ENCODE measurements at places on chromosomes 7 and 10.

DNA sequence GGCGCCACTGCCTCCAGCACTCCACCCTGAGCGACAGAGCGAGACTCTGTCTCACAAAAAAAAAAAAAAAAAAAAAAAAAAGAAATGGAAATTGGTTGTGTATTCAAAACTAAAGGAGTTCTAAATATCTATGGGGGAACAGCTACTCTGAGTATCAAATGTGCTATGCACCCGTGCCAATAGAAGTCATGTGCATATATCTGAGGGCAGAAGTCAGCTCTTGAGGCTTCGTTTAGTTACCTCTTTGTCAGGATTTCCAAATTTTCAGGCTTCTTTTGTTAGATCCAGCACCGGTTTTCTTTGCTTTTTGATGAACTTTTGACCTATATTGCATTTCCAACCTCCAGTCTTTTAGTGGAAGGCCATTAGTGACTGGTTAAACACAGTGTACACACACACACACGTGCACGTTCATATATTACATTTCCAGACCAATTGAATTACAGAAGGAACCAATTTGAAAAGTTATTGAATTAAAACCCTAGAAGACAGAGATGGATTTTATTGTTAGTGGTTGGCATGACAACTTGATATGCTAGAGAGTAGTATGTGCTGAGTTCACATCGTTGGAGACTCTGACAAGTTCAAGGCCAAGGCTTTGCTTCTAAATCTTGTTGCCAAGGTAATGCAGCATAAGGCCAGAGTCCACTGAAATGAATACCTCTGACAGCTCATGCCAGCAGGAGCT lies 33.1 kb upstream of the ADD3 start:
- no peak for DNase-seq

- no peak for DNase-seq
Measured at GRCh38 chr7:13851736-13852135, 137.7 kb downstream of the ETV1 start.

- DNase-seq, result no peak
Measured at GRCh38 chr7:124101173-124101768, 68.4 kb upstream of the TMEM229A start.

DNA sequence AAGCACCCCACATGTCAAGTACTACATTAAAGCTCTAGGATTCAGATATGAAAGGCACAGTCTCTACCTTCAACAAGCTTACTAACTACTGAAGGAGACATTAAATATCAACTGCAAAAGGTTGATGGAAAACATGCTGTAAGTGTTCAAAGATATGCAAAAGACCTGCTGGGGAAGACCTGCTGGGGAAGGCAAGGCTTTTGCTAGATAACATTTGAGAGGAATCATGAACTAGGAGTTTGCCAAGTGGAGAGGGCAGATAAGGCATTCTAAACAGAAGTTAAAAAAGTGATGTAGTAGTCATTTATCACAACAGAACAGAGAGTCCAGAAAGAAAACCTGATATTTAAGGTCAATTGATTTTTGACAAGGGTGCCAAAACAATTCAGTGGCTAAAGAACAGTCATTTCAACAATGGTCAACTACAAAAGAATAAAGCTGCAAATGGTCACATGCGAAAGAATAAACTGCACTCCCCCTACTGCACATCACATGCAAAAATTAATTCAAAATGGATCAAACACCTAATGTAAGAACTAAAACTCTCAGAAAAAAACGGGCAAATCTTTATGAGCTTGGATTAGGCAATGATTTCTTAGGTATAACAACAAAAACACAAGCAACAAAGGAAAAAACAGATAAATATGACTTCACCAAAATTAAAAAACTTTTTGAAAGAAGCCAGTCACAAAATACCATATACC lies 23.0 kb upstream of the MSS51 start:
- DNase-seq, result no peak

- no peak for DNase-seq
Measured at GRCh38 chr7:45564485-45564884, 9.7 kb upstream of the ADCY1 start.

DNA sequence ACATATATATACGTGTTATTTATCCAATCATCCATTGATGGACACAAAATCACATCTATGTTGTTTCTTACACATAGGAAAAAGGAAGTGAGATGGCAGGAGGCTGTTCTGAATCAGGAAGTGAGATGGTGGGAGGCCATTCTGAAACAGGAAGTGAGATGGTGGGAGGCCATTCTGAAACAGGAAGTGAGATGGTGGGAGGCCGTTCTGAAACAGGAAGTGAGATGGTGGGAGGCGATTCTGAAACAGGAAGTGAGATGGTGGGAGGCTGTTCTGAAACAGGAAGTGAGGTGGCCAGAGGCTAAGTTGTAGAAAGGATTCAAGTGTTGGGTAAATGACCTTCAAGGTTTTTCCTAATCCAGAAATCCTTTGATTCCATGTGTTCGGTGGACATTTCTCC lies 921.5 kb downstream of the TYW1 start:
- DNase-seq, result no peak

DNA sequence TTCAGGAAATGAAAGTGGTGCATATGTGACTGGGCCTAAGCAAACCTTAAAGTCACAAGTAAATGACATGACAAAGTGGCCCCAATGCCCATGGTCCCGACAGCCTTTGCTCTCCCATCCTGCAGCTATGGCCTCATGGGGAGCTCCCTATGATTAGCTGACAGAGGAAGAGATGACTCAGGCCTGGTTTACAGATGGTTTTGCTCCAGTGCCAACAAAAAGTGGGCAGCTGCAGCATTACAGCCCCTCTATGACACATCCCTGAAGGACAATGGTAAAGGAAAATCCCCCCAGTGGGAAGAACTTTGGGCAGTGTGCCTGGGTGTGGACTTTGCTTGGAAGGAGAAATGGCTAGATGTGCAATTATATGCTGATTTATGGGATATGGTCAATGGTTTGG lies 105.1 kb upstream of the ADCY1 start:
- no peak for DNase-seq

DNA sequence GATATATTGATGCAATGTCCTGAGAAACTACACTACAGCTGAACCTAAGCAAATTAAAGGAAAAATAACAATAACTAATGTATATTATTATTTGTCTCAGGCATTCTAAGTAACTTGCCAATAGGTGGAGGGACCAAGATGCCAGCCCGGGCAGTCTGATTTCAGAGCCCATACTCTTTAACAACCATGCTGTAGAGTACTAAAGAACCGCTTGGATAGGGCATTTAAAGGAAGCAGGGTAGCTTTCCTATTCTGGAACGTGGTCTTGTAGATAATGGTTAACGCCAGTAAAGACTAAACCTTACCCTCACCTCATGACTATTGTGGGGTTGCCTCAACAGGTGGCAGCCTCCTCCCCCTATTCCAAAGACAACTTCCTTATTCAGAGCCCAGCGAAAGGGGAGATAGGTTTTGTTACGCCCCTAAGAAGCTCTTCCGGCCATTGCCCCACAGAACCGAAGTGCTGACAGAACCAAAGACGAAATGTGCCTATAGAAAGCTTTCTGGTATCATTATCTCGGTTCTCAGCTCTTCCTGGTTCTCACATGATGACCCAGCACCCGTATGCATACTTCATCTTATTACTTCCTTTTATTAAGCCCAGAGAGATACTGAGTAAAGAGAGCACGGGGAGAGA lies 707 bp upstream of the C1GALT1 start:
- DNase-seq, result peak; percentile 51

DNA sequence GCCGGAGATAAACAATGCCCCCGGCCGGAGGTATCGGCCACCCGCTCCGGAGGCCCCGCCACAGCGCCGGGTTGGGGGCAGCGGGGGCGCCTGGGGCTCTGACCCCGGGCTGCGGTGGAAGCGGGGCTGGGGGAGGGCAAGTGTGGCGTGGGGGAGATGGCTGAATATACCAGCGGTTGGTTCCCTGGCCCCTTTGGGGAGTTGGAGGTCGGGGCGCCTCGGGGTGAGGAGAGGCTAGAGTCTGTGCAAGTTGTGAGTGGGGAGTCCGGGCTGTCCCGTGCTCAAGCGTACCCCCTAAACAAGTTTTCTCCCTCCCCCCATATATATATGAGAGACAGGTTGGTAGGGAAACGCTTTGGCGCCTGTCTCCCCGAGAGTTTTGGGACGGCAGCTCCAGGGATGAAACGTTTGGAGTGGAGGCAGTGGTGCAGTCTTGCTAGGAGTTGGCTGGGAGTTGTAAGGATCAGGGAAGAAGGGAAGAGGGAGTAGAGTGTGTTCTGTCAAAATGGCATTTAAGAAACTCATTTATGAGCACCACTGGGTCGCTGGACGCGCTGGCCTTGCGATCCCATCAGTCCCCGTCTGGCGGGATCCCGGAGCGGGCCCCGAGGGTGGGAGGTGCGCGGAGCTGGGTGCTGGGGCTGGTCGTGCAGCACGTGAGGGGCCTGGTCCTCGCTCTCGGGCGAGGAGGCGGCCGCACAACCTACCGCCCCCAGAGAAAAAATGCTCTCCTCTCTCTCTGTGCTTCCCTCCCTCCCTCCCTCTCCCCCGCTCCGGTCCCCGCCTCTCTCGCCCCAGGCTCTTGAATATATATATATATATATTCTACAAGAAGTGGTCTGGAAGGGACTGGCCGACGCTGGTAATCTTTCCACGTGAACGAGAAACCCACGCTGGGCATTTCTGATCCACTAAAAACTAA lies 1.1 kb downstream of the TET1 start:
- peak; percentile 29 for DNase-seq

- no peak for DNase-seq
Measured at GRCh38 chr10:96136810-96137209, 6.7 kb downstream of the ZNF518A start.

- DNase-seq, result peak; percentile 19
Measured at GRCh38 chr10:124997306-124997705, 55.4 kb downstream of the ZRANB1 start.

DNA sequence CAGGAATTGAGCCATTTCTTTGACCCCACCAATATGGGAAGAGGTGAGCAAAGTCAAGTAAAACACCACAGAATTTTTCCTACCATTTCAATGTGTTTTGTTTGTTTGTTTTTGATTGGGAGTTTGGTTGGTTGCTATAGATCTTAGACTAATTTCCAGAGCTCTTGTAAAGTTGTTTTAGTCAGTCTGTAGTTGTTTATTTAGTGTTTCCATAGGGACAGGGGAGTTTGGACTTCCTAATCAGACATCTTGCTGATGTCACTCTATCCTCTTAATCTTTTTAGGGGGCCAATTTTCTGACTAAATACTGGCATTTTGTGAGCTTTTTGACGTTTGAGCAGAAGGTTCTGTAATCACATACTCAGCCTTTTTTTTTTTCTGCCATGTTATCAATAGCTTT lies 266.9 kb downstream of the ABCA13 start:
- DNase-seq, result no peak

DNA sequence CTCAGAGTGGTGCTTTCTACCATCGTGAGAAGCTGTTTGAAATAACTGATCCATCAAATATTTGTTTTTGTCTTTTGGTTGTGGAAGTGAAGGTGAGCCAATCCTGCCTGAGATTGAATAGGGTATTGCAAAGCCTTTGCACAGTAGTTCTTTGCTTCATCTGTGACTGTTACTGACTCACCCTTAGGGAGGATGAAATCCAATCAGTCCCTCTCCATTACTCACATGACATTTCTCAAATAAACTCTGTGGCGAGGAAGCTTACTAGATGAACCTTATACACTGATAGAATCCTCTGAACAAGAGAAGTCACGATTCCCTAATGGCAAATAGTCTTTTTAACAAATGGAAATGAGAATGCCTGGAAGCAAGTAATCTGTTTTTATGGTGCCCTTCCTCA lies 31.9 kb downstream of the HEPACAM2 start:
- no peak for DNase-seq

- DNase-seq, result peak; percentile 25
Measured at GRCh38 chr7:102424129-102424551, 9.2 kb upstream of the ORAI2 start.

GRCh38 chr7:83248000-83248399 lies 85.3 kb upstream of the PCLO start:
- no peak for DNase-seq

DNA sequence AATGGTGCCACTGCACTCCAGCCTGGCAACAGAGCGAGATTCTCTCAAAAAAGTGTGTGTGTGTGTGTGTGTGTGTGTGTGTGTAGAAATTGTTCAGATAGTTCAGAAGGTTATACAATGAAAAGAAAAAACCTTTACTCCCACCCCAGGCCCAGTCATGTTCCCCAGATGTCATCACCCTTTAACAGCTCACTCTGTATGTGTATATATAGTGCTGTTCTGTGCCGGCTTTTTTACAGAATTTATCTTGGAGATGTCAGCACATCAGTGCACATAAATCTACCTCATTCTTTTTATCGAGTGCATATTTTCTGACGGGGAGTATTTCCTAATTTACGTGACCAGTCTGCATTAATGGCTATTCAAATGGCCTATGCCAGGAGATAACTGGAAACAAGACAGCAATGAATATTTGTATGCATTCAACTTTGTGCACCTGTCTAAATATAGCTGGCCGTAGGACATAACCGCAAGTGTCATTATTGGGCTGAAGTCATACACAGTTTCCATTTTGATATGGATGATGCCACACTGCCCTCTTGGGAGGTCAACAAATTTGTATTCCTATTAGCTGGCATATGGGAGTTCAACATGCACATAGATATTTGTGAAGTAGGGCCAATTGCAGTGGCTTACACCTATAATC lies 11.7 kb downstream of the NIPSNAP2 start:
- no peak for DNase-seq

- peak; percentile 34 for DNase-seq
Measured at GRCh38 chr7:137592232-137592896, 248.8 kb upstream of the PTN start.

- DNase-seq, result no peak
Measured at GRCh38 chr10:6230315-6230714, 27.6 kb downstream of the PFKFB3 start.

- no peak for DNase-seq
Measured at GRCh38 chr7:108284349-108285002, 154.3 kb upstream of the LAMB4 start.

DNA sequence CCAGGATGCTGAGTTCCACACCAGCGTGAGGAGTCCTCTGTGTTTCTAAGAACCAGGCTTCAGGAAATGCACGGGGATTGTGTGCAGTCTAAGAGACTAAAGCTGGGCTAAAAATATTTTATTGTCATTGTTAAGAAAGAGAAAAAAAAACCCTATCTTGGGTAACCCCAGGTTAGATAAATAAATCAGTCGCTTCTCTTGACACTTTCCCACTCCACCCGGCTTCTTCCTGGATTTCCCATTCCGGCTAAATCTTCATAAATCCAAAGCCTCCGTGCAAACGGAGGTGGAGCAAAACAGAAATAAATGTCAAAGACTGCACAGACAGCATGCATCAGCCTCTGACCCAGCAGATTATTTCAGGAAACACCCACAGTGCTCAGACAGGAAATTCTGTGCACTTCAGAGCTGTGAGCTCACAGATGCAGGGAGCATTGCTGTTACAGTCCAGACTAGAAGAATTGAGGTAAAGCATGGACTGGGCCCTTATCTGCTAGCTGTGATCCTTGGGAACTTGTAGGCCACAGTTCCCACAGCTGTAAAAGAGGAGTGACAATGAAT lies 44.8 kb upstream of the GRID1 start:
- peak; percentile 48 for DNase-seq

- no peak for DNase-seq
Measured at GRCh38 chr7:56105508-56105907, 768 bp downstream of the CHCHD2 start.

DNA sequence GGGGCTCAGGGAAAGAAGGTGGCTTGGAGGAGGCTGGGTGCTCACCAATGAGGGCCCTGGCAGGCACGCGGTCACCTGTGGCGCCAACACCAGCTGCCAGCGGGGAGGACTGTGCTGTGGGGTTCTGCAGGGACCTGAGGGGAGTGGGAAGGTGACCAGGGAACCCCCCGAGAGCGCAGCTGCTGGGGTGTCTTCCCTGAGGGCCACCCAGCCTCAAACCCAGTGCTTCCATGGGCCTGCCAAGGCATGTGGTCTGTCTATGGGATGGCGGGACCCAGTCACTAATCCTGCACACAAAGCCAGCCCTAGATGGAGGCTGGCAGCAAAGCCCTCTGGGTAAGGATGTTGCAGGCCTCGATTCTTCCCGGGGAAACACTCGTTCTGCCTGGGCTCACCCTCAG lies 117.1 kb downstream of the EBF3 start:
- no peak for DNase-seq

All from GM10248 (cell line).